ENCODE measurements at places on chromosomes 11 and 22.

DNA sequence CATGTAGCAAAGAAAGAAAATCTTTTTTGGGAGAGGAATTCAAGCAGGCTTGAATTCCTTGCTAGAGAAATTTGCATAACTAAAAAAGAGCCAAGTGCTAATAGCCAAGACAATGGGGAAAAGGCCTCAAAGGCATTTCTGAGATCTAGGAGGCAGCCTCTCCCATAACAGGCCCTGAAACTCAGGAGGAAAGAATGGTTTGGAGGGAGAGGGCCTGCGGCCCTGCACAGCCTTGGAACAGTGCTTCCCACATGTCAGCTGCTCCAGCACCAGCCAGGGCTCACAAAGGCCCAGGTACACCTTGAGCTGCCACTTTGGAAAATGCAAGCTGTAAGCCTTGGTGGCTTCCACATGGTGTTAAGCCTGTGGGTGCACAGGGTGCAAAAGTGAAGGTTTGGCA lies 55.5 kb upstream of the TSPAN18 start:
- no peak for DNase-seq

- DNase-seq, result no peak
Measured at GRCh38 chr11:63557570-63557969, 5.6 kb downstream of the PLAAT2 start.

DNA sequence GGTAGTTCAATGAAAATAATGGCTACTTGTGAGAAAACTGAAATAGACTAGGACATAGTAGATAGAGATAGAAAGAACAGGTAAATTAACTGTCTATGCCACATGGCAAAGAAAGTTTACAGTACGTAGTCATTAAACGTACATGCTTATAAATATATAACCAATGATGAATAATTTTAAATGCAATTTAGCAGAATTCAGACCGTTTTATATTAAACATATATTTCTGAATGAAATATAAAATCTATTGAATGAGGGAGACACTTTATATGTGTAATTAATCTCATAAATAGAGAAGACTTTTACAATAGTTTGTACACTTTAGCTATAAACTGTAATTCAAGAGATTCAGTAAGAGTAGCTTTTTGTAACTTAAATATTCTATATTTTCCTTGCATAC lies 124.4 kb upstream of the VPREB1 start:
- no peak for DNase-seq

GRCh38 chr22:32396746-32397145 lies 15.3 kb downstream of the RTCB start:
- peak; percentile 24 for DNase-seq

DNA sequence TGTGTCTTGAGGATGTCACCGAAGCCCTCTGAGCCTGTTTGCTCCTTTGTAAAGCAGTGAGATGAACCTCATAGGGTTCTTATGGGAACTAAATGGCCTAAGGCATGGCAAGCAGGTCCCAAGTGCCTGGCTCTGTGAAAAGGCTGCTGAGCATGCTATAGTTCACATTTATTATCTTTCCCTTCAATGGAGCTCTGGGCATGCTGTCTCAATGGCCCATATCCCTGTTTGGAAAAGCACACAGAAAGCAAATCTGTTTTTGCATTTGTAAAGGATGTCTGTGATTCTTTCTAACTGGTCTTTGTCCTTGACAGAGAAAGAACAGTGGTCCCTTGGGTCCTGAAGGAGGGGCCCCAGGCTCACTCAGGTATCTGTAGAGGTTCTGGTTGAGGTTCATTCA lies 26.4 kb downstream of the RTCB start:
- DNase-seq, result no peak

GRCh38 chr11:118312328-118312727 lies 7.8 kb downstream of the CD3E start:
- DNase-seq, result no peak

GRCh38 chr22:27533105-27533745 lies 268.3 kb downstream of the MN1 start:
- DNase-seq, result no peak

DNA sequence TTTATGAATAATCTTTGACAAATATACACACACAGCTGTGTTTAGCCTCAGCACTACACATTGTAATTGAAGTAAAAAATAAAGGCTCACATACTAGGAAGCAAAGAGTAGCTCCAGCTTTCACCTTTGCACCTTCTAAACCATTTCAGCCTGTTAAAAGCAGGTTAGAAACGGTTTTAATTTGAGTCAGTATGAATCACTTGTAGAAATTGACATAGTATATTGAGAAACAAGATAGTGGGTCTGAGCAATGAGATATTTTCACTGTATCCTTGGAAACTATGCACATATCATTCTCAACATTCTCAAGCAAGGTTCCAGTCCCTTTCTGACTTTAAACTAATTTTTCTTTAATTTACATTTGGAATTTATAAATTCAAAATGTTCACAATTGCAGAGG lies 380.3 kb downstream of the AASDHPPT start:
- DNase-seq, result peak; percentile 22

- DNase-seq, result no peak
Measured at GRCh38 chr11:58028687-58029411, 1.9 kb upstream of the OR6Q1 start.

DNA sequence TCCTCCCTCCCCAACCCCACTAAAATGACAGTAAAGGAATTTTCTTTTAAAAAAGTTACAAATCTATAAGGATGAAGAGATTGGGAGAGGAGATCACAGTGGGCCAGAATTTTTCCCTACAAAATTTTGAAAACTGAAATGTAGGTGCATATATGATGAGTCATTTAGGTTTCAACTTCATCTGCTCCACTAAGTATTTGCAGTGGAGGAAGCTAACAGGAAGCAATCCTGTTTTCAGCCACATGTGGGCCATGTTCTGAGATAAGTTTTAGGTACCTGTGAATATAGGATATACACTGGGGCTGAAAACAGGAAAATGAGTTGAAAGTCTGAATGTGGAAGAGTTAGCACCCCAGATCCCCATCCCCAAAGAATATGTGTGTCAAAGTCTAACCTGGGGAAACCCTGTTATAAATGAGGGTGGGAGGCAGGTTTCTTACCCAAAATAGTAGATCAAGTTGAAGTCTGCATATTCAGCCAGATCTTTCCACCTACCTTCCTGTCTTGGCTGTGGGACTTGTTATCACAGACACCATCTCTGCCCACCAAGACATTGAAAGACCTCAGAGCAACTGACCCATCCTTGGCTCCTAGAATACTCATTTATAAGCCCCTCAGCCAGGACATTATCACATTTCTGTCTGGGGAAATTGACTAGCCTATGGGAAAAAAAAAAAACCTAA lies 87.3 kb downstream of the PACS1 start:
- DNase-seq, result no peak

DNA sequence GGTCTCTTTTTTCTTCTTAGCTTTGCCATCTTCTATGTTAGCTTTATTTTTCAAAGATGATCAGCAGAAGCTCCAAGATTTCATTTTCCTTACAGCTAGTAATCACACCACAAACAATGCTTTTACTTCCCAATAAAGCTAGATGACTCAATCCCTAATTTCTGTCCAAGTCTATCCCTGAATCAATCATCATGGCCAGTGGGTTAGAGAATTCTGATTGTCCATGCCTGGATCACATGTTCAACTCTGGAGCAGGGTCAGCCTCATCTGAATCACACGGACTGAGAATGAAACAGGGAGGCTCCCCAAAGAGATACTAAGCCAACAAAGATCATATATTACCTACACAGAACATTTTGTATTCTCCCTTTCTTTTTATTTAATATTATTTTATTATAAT lies 79.6 kb downstream of the BBOX1 start:
- no peak for DNase-seq

DNA sequence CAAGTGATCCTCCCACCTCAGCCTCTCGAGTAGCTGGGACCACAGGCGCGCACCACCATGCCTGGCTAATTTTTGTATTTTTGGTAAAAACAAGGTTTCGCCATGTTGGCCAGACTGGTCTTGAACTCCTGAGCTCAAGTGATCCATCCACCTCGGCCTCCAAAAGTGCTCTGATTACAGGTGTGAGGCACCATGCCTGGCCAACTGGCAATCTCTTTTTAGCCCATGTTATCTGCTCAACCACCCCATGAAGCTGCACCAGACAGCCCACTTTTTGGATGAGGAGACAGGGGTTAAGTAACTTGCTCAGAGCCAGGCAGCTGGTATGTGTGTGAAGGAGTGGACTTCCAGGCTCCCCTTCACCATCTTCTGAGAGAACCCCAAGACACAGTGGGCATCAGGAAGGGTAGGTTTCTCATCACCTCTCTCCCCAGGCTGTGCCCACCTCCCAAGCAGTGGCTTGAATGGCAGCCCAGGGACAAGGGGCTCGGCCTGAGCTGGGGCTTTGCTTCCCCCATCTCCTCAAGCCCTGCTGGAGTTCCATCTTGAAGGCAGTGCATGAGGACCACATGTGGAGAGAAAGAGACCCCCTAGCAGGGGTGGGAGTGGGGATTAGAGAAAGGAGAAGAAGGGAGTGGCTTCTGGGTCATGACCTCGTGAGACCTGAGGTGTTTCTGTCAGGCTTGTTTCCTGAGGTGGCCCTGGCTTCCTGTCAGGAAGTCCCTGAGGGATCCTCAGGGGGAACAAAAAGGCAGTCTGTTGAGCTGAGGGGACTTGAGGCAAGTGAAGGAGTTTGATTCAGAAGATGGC lies 87.5 kb upstream of the PARVA start:
- no peak for DNase-seq
